ENCODE measurements at places on chromosomes 3 and 15.

DNA sequence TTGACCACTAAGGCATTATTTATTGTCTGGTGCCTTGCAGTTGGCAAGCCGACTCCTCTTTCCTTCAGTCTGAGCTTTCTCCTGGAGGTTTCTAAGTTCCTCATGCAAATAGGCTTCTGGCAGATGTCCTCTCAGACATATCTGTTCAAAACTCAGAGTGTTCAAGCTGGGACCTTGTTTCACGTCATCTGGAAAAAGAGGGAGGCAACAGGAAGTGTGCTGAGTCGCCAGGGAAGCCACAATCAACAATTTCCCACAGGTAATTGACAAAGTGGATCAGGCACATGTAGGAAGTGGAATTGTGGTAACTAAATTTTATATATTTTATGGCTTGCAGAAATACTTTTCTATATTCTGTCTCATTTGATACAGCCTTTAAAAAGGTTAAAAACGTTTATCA is 14.6 kb downstream of the SCG5 start:
- no peak for DNase-seq

- DNase-seq: no peak
These were observed 53.6 kb downstream of the PAK2 start for GRCh38 chr3:196793246-196793645.

GRCh38 chr3:177679568-177680471 is 482.5 kb upstream of the TBL1XR1 start:
- DNase-seq: peak; percentile 10

GRCh38 chr15:80174017-80174746 is 21.4 kb downstream of the FAH start:
- DNase-seq: no peak

DNA sequence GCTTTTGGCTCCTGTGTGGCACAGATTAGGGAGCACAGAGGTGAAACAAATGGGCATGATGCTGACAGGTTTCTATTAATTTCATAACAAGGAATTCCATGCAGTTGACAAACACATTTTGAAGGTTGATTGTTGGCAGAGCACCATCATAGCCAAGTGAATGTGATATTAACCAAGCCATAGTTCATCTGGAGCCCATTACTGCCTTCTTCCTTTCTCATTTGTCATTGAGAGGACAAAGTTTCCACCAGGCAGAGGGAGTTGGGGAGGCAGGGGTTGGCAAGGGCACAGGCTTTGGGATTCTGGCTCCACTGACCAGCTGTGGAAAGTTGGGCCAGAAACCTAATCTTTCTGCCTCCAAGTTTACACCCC is 325.2 kb downstream of the MFSD1 start:
- no peak for DNase-seq

GRCh38 chr3:142210608-142211007 is 14.8 kb downstream of the GK5 start:
- DNase-seq: no peak
